Cardiac muscle cell (in vitro differentiated cells and primary cell): ENCODE measurements at places on chromosomes 5 and 9.

DNA sequence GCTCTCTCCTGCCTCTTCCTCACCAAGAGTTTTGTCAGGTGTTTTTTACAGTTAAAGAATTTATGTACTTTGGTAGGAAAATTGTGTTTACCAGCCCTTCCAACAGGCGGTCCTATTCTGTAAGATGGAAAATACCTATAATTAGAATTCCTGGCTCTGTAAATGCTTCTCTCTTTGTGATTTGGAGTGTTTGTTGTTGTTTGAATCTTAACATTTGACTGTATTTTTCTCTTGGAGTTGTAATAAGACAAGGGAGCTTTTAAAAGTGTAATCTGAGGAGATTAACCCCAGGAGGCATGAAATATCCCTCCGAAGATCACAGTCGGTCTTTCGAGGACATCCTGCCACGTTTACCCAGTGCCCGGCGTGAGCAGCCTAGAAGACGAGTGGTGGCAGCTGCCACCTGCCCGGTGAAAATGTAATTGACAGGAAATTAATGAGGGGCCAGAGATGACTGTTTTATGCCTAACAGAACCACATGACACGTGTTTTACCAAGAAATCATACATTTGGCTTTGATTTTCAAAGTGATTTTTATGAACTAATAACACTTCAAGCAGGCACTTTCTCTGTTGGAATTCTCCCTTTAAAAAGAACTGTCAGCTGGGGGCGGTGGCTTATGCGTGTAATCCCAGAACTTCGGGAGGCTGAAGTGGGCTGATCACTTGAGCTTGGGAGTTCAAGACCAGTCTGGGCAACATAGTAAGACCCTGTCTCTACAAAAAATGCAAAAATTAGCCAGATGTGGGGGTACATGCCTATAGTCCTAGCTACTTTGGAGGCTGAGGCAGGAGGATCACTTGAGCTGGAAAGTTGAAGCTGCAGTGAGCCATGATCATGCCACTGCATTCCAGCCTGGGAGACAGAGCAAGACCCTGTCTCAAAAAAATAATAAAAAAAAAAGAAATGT is 20.0 kb downstream of the ANKRD33B start:
- DNase-seq, result no peak

- DNase-seq, result no peak
These were observed 214.2 kb downstream of the PRR16 start for GRCh38 chr5:120678279-120678678.

GRCh38 chr9:35579130-35579529 is 25.9 kb upstream of the TESK1 start:
- DNase-seq, result no peak

GRCh38 chr5:114367029-114367428 is 5.2 kb downstream of the KCNN2 start:
- DNase-seq, result peak; percentile 14

DNA sequence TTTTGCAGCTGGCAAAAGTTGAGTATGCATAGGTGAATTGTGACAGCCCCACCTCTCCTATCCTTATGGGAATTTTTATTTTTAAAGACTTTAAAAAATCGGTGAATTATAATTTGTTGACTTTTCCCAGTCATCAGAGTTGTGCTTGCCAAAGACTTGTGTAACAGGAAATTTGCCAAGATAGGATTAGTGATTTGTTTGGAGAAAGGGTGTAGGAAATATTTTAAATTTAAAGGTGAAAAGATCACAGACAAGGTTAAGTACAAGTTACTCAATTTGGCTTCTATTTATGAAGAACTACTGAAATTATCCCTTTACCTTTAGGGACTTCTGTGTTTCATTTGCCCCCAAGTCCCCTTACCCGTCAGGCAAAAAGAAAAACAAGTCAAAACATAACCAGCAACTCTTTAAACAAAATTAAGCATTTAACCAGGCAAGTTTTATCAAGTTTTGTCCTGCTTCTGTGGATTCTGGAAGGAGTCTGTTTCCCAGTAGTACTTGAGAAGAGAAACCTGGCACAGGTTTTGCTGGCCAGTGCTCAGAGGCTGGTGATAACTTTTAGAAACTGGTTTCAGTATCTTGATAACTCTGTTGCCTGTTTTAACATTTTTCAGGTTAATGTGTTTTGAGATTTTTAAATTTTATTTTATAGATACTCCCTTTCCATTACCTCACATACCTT is 285.4 kb downstream of the MAST4 start:
- peak; percentile 48 for DNase-seq

DNA sequence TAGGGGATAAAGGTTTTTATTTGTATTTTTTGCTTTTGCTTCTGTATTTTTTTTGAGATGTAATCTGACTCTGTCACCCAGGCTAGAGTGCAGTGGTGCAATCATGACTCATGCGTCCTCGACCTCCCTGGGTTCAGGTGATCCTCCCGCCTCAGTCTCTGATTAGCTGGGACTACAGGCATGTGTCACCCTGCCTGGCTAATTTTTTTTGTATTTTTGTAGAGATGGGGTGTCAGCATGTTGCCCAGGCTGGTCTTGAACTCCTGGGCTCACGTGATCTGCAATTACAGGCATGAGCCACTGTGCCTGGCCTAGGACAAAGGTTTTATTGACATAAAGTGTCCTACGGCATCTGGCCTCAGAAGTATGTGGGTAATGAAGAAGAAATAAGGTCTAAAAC is 297.1 kb upstream of the C9orf72 start:
- no peak for DNase-seq

GRCh38 chr9:86978922-86979474 is 31.7 kb upstream of the GAS1 start:
- no peak for DNase-seq

GRCh38 chr5:9430306-9430705 is 115.6 kb downstream of the SEMA5A start:
- DNase-seq, result no peak

GRCh38 chr5:146091881-146092280 is 13.5 kb downstream of the PLAC8L1 start:
- no peak for DNase-seq

GRCh38 chr9:131744720-131745201 is 4.9 kb upstream of the RAPGEF1 start:
- DNase-seq, result no peak

- DNase-seq, result no peak
These were observed 4.6 kb downstream of the FOXD1 start for GRCh38 chr5:73443829-73444498.

DNA sequence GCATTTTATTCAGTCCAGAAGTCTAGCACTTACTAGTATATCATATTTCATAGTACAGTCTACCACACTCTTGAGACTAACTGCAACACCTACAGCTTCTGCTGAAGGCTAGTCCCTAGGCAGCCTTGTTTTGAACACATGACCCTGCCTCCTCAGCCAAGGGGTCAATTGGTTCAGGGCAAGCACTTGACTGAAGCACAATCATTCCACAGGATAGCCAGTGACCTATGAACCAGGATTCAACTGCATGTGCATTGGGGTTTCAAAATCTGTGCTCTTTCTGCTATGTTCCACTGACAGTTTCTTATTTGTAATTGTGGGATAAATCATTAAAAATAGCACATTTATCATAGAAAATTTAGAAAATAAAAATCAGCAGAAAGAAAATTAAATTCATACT is 186.8 kb downstream of the TMEM161B start:
- no peak for DNase-seq

DNA sequence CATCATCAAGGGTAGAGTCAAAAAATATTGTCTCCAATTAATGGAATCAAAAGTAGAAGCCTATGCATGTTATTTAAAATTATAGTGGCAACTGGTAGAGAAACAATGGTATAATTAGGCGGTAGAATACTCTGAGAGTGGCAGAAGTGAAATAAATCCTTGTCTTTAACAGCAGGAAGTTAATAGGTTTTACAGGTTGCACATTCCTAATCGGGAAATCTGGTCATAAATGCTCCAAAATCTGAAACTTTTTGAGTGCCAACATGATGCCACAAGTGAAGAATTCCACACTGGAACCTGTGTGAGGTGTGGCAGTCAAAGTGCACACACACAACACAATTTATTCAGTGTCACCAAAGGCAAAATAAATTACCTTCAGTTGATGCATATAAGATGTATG is 433.4 kb downstream of the TAF11L14 start:
- no peak for DNase-seq

DNA sequence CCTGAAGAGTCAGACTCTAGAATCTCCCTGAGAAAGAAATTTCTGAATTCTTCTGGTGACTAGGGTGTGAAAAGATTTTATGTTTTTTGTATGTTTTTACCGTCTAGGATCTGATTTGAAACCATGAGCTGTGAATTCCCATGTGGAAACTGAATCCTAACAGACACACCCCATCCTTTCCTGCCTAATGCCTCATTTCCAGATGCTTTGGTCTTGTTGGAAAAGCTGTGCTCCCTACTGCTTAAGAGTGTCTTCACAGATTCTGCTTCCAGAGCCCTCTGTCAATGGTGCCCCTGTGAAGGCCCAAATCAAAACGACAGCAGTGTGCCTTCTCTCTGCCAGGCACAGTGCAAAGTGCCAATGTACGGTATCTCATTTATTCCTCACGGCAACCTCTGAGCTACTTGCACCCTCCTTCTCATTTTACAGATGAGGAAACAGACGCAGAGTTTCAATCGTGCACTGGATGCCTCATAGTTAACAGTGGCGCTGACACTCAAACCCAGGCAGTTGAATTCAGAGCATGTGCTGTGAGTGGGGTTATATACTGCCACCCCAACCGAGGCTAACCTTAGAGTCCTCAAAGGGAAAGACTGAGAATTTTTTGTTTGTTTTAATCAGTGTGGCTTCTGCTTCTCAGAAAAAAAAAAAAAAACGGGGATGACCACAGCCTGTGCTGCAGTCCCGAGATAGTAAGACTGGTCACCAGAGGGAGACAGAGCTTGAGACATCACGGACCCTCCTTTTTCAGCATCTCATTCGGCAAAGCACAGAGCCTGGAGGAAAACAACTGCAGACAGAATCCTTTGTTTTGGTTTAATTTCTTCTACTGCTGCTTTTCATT is 188.4 kb downstream of the SNCAIP start:
- peak; percentile 65 for DNase-seq

- no peak for DNase-seq
These were observed 61.1 kb upstream of the SAP30L start for GRCh38 chr5:154384480-154385235.

GRCh38 chr5:154047324-154047723 is 8.6 kb downstream of the MFAP3 start:
- DNase-seq, result no peak

- DNase-seq, result no peak
These were observed 51.3 kb downstream of the LHFPL2 start for GRCh38 chr5:78597068-78597973.

GRCh38 chr5:79974886-79975285 is 16.2 kb downstream of the MTX3 start:
- peak; percentile 63 for DNase-seq

DNA sequence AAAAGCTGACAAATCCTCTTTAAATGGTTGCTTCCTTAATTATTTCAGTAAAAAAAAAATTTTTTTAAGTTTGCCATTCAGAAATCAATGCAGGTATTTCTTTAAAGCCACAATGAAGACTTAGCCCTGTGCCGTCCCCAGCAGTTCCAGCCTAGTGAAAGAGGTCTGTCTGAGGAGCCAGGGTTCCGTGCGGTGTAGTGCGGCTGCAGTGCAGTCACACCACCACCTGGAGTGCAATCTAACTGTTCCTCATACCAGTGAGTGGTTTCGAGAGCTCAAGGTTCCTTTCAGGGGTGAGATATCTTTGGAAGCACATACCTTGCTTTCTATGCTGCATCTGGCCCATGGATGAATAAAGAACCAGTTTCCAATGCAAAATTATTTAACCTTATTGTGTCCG is 87.5 kb downstream of the FANCC start:
- DNase-seq, result no peak

GRCh38 chr5:83516377-83516776 is 44.8 kb downstream of the VCAN start:
- DNase-seq, result peak; percentile 25

- no peak for DNase-seq
These were observed 93.1 kb downstream of the PCDH1 start for GRCh38 chr5:141785135-141785534.

- DNase-seq, result no peak
These were observed 52.2 kb downstream of the MAP1B start for GRCh38 chr5:72159501-72159911.

DNA sequence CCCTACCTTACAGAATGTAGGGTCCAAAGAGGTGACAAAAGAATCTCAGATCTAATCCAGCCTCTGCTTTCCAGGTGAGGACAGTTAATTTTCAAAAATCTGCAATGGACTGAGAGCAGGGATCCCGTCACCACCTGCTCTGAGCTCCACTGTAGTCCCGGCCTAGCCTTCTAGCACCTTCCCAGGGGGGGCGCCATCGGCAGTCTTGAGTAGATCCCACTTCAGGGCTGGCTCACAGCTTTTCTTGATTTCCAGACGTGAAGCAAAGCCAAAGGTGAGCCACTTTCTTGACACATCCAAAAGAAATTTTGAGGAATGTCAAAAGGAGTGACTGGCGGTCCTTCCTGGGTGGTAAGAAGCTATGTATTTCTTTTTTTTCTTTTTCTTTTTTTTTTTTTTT is 114.1 kb downstream of the SYK start:
- peak; percentile 29 for DNase-seq

GRCh38 chr5:78467752-78468357 is 107.4 kb downstream of the SCAMP1 start:
- peak; percentile 56 for DNase-seq

DNA sequence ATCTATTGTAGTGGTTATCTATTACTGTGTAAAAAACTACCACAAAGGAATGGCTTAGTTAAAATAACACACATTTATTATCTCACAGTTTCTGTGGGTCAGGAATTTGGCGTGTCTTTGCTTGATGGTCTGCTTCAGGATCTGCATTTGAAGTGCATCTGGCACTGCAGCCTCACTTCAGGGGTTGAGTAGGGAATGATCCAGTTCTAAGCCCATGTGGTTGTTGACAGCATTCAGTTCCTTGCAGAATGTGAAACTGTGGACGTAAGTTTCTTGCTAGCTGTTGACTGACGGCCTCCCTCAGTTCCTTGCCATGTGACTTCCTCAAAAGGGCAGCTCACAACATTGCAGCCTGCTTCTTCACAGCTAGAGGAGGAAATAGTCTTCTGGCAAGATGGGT is 2.1 kb upstream of the OGN start:
- DNase-seq, result peak; percentile 54

DNA sequence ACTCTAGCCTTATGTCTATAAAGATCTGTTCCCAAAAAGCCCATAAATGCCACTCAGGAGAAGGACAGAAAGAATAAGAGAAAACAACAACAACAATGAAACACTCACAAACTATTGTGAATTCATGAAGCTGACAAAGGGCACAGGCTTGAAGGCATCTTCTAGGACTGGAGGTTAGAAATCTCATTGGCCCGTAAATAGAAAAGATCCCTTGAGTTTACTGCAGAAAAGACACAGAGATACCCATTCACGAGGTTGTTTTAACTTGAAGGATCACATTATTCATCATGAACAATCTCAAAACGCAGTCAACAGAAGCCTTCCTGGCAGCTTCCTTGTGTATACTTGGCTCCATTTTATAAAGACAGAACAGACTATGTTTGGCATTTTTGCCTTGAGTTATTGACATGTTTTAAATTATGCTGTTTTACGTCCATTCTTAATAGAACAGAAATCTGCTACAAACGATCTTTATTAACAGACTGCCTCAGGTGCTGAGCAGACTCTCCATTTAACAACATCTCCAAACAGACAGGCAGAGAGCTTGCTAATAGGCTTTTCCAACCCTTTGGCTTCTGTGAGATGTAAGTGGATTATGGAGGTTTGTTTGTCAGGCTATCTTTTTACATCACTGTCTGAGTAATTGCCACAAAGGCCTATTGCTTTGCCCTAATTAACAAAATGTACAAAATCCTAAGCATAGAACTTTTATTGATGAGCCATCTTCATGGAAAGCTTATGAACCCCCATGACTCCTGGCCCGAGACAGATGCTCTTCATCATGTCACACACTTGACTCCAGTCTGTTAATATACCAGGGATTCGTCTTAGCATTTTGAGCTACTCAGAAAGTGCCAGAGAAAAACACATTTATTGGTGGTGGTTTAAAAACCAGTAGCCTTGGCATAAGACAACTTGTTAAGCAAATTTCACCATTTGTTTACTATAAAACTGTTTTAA is 735.3 kb upstream of the ZNF608 start:
- no peak for DNase-seq
